ENCODE measurements at places on chromosomes 12 and 14.

DNA sequence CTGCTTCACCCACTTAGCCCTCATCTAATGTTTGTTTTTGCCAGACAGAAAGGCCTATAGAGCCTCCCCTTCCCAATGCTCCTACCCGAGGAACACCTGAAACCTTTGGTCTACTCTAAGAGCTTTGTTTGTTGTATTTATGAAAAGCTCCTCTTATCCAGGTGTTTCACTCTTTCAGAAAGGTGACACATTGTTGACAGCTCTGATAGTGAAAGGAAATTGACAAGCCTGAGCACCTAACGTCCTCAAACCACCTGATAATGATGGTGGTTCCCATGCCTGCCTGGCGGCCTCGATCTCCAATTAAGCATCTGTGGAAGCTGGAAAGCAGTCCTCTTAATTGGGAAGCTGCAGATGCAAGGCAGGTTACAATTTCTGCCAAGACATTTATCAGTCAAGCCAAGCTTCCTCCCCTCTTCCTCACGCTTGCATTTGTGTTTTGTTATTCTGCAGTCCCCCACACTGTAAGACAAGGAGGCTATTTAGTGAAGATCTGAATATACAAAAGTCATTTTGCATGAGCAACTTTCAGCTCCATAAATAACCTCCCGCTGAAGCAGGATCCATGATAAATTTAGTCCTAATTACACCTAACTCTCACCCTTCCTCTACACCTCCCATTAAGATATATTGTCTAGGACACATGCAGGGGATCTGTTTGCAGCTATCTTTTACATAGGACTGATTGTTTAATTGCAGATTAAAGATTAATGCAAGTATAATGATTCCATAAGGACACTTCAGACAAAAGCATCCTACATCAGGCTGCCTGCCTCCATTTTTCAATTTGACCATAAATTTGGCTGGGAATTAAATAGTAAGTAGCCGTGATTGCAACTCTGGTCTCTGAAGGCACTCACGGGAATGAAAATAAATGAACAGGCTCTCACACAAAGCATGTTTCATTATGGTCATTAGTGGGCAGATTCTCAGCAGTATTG lies 288.6 kb downstream of the PDZRN4 start:
- DNase-seq, result no peak

DNA sequence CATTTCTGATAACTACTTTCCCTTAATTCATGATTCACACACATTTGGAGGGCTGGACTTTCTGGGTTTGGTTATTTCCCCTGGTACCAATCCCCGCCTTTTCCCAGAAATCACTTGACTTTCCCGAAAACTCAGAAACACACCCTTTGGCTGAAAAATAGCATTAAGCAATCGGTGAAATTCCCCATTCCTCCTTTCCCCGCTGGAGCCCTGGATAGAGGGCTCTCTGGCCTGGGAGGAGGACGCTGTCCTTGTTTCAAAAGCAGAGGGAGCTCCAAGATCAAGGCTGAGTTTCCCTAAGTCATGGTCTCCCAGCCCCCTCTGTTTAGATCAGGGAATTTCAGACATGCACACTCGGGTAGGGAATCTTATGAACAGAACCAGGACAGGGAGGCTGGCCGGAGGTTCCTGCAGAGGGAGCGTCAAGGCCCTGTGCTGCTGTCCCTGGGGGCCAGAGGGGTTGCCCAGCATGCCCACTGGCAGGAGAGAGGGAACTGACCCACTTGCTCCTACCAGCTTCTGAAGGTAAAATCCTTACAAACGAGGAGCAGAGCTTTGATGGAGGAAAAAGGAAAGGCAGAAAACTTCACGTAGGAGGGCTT lies at the start of gene C1S:
TSS of gene C1S (plus strand) at position 366 of the 602 bp plus-strand sequence. CDS start 1,195 bp downstream, outside the sequence.
- DNase-seq, result no peak

DNA sequence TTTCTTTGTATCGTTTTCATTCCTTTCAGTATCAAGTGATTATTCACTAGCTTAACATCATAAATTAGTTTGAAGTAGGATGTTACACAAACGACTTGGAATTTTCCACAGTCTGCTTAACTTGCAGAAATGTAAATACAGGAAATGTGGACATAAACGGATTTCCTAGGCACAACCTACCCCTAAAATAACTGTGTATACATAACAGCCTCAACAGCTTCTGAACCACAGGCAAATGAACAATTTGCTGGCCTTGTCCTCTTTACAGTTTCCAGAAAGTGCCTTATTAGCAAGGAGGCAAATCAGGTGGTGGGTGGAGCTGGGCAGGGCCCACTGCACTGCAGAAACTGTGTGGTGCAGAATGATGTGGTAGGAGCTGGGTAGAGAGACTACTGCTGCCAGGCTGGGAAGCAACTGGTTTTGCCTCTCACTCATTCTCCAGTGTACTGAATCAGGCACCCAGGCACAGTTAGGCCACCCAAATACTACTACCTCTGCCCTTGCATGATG lies 14.1 kb downstream of the DRAM1 start:
- DNase-seq, result no peak

DNA sequence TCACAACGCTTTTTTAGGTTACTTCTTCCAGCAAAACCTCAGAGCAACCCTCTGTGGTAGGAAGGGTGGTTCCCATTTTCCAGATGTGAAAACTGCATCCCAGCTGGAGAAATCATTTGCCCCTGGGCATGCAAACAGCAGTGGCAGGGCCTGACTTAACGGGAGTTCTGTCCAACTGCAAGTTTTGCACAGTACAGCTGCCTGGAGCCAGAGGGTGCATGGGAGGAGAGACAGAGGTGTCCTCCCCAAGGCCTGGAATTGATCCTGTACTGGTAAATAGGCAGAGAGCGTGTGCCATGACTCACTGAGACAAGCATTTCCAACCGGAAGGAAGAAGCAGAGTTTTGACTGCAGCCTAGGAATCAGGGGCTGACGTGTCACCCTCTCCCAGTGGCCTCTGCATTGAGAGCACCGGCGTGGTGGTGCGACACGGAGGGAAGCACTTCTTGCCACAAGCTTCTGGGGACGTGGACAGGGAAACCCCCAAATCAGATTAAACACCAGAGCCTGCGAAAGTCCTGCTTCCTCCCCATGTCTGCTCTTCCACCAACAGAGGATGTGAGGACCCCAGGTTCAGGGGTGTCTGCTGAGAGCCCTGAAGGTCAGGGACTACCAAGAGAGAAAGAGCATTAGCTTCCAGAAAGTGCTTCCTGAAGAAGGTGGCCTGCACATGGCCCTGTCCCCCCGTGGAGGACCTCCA lies 19.0 kb upstream of the SERPINA4 start:
- no peak for DNase-seq

GRCh38 chr12:6722863-6723262 lies 983 bp upstream of the COPS7A start:
- no peak for DNase-seq

DNA sequence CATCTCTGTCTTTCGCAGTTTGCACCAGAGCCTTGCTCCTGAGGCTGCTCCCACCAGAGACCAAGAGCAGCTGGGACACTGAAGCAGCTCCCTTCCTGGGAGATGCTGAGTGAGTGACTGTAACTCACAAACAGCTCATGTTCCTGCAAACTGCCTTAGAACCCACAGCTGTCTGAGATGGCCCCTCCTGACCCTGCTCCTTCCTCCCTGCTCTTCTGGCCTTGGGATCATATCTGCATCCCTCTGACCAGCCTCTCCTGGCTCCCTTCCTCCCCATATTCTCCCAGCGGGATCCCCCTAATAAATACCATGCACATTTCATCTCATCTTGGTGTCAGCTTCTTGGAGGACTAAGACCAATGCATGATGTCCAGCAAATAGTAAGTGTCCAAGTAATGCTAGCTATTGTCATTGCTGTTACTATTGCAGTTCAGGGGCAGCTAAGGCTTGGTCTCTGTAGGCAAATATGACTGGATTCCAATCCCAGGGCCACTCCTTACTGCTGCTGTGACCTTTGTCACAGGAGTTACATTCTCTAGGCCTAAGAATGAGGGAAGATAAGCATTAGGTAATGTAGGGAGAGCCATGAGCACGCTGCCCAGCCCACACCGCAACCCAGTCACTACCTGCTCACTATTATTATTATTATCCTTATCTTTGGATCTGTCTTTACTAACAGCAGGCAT lies 47.9 kb downstream of the SYNE3 start:
- no peak for DNase-seq

- DNase-seq, result no peak
Observed at GRCh38 chr12:71195338-71195896, 37.6 kb upstream of the TSPAN8 start.

DNA sequence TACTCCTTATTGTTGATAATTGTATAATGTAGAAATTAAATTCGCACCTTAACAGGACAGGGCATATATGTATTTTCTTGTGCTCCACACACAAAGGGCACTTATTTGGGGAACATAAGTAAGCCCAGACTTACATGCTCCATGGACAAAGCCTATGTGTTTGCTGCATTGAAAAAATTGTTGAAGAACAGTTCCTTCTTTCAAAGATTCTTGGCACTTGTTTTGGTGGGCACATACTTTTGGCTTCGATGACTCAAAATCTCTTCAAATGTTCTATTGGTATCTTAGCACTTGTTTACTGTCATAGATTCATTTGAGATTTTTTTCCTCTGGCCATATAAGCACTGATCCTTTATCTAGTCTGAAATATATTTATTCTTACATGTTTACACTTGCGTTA lies 1.4 kb upstream of the MAP4K5 start:
- no peak for DNase-seq

DNA sequence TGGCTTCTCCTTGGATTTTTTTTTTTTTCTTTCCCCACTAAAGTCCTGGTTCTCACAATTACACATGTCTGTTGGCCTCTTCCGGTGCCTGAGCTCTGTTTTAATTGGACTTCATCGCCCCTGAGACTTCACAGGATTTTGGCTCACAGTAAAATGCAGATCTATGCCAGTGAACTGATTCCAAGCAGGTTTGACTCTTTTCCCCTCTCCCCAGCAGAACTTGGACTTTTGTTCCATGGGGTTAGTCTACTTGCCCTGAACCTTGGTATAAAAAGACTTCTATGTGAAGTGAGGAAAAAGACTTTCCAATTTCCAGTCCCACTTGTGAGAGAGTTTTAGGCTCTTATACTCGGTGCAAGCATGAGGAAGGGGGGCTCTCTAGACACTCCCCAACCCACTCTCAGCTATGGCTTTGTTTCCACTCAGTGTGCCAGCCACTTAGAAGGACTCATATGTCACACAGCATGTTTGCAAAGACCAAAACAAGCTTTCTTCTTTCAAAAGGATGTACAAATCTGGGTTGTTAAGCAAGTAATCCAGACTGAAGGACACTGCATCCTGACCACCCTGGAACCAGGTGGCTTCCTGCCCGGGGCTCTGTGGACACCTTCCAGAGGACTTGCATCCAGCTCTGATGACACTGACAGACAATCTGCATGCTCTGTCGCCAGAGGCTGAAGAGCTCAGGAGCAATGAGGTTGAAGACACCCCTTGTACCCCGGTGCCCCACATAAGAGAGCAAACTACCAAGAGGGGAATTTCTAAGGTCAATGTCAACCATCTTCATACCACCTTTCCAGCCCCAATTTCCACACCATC lies 221.9 kb upstream of the EGLN3 start:
- DNase-seq, result no peak

DNA sequence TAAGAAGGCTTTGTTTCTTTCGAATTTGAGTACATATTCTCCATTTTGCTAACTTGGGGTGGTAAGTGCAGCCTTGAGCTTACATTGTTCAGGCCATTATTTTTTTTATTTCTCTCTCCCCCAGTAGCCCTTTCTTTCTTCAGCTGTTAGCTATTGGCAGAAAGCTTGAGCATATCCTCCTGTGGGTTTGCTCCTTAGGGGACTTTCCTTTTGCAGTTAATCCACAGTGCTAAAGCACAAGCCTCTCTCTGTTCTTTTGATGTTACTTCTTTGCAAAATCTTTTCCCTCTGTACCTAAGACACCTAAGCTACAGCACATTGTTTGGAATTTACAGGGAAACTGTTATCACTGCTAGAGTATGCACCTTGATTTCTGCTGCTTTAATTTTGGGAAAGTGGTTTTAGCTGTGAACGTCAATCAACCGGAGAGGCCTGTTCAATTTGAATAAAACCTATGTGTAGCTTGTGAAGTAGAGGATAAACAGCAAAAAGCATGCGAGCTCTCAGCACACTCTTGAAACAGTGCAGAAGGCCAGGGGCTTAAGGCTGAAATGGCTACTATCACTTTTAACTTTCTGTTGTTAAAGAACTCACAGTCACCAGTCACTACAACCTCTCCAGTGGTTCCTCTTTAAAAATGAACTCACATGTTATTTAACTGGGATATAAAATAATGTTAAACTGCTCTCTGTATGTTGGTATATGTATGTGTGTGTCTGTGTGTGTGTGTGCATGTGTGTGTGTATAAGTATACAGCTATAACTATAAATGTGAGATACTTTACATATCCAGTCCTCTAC lies 139.2 kb downstream of the PDZRN4 start:
- no peak for DNase-seq
